Psoas muscle (tissue), 8 donors: ENCODE measurements at places on chromosomes 7 and 10. TPM values are rescaled to one million over a fixed set of nuclear protein-coding genes. Genes with fewer than 3 reads are reported as not detected.
A peak's percentile ranks its signal among the peaks of the same experiment; 100 is the strongest.

The OR2A14 gene
- total RNA-seq = not detected

The MLXIPL gene
- total RNA-seq = 16.3 TPM

The CUL2 gene
- 40.6 TPM for total RNA-seq

The GPR26 gene
- not detected for total RNA-seq

The LBX1 gene
- total RNA-seq = 7.6 TPM

The MRLN gene
- 219 TPM for total RNA-seq

The HYCC1 gene
- 63.9 TPM for total RNA-seq

The EPO gene
- not detected for total RNA-seq

The AASS gene
- 4.1 TPM for total RNA-seq

The CYP3A4 gene
- 3.2 TPM for total RNA-seq

The SMO gene
- 6.0 TPM for total RNA-seq

The NUTM2B gene
- 0.42 TPM for total RNA-seq

GRCh38 chr7:150620061-150620460 lies 12.1 kb downstream of the GIMAP6 start:
- H3K27ac ChIP-seq = no peak overlapping the region
- H3K36me3 ChIP-seq = no peaks in the 10 kb centered on the region
- no peak overlapping the region for H3K4me3 ChIP-seq
- H3K27me3 ChIP-seq = no peaks in the 10 kb centered on the region
- H3K4me1 ChIP-seq = no peaks in the 10 kb centered on the region
- no peak for DNase-seq

GRCh38 chr7:11847336-11847735 lies 15.3 kb upstream of the THSD7A start:
- H3K27ac ChIP-seq = no peak overlapping the region
- H3K27me3 ChIP-seq = no peaks in the 10 kb centered on the region
- DNase-seq = no peak
- no peaks in the 10 kb centered on the region for H3K36me3 ChIP-seq

DNA sequence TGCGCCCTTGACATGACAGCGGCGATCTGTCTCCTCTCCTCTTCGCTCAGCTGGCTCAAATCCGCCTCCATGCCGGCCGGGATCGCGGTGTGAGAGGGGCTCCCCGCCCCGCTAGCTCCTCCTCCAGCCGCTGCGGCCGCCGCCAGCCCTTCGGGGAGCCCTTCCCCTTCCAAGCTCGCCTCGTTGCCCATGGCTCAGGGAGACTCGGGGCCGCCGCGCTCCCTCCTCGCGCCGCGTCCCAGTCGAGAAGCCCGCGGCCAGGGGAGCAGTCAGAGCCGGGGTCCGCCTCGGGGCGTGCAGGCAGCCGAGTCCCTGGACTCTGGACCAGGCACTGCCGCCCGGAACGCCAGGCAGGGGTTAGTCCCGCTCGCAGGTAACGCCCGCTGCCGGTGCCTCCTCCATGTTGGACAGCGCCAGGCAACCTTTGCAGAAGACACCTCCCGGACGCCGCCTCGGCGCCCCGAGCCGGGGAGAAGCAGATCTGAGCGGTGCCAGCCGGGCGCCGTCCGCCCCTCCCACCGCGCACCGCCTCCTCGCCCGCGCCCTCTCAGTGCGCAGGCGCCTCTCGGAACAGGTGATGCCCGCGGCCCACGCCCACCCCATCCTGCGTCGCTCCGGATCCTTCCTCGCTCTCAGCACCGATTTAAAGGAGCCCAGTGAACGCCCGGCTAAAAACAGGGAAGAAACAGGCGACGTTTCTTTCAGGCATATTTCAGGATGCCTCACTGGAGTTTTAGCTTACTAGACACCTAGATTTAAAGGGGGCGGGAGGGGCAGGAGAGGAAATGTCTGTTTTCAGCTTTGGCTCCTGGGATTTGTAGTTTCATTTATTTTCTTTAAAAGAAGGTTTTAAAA lies at the start of gene PCLO:
Gene PCLO, minus strand, starts transcription at position 483 of the 855 bp plus-strand sequence. Its CDS starts 292 bp downstream, at position 191.
- H3K27me3 ChIP-seq = peaks cover 33% of the 10 kb centered on the region
- H3K4me1 ChIP-seq = no peaks in the 10 kb centered on the region
- no peak within 1 kb of the TSS for H3K27ac ChIP-seq
- peak within 1 kb of the TSS; percentile 64 for H3K4me3 ChIP-seq

- peaks cover 17% of the 10 kb centered on the region for H3K4me1 ChIP-seq
- no peaks in the 10 kb centered on the region for H3K36me3 ChIP-seq
- no peak for DNase-seq
- peaks cover 3% of the 10 kb centered on the region for H3K27me3 ChIP-seq
- H3K27ac ChIP-seq = no peak overlapping the region
These were observed 4.7 kb upstream of the PAX2 start for GRCh38 chr10:100740476-100741377.

DNA sequence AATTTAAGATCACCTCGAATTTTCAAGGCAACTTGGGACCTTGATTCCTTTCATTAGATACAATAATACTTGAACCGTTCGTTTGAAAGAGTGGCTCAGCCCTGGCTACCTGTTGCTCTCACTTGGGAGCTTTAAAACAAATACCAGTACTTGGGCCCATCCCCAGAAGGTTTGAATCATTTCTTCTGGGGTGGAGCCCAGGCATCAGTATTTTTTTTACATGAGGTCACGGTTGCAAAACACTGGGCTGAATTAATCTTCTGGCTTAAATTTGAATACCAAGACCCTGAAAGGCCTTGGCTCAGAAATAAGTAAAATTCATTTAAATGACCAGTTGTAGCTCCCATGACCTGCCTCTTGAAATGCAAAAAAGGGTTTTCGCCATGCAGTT lies 214.9 kb downstream of the CREB5 start:
- H3K36me3 ChIP-seq = no peaks in the 10 kb centered on the region
- peaks cover 47% of the 10 kb centered on the region for H3K4me1 ChIP-seq
- H3K27me3 ChIP-seq = no peaks in the 10 kb centered on the region
- peak overlapping the region; percentile 48 for H3K27ac ChIP-seq
- H3K4me3 ChIP-seq = no peak overlapping the region

DNA sequence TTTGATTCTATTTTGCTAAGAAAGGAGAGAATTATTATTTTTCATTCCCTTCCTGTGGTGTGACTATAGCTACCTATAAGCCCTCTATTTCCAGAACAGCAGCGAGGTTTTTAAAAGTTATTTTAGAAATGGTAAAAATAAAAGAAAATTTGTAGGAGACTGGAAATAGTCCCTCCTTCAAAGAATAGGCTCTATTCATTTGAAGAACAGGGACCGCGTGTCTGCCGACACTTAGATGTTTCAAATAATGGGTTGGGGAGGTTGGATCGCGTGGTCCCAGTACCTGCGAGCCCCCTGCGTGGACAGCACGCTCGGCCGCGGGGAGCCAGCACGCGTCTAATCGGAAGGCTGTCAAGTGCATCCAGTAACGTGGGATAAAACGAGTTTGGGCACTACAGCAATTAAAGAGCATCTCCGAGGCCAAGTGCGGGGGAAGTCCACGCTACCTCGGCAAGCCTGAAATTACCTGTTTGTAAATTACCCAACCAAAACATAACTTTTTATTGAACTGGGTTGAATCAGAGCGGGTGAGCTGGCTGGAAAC lies 1.0 kb downstream of the CACNA2D1 start:
- no peaks in the 10 kb centered on the region for H3K27me3 ChIP-seq
- peak; percentile 56 for DNase-seq
- H3K4me1 ChIP-seq = peaks cover 42% of the 10 kb centered on the region
- peak overlapping the region; percentile 99 for H3K27ac ChIP-seq

- no peak overlapping the region for H3K4me3 ChIP-seq
- H3K27ac ChIP-seq = no peak overlapping the region
- no peaks in the 10 kb centered on the region for H3K36me3 ChIP-seq
- no peaks in the 10 kb centered on the region for H3K4me1 ChIP-seq
These were observed 132.1 kb upstream of the LANCL2 start for GRCh38 chr7:55233001-55233400.

- H3K36me3 ChIP-seq = no peaks in the 10 kb centered on the region
- H3K27ac ChIP-seq = no peak overlapping the region
- DNase-seq = no peak
- peaks cover 30% of the 10 kb centered on the region for H3K4me1 ChIP-seq
- no peaks in the 10 kb centered on the region for H3K27me3 ChIP-seq
- H3K4me3 ChIP-seq = no peak overlapping the region
These were observed 5.9 kb upstream of the ARMS2 start for GRCh38 chr10:122448600-122448999.

DNA sequence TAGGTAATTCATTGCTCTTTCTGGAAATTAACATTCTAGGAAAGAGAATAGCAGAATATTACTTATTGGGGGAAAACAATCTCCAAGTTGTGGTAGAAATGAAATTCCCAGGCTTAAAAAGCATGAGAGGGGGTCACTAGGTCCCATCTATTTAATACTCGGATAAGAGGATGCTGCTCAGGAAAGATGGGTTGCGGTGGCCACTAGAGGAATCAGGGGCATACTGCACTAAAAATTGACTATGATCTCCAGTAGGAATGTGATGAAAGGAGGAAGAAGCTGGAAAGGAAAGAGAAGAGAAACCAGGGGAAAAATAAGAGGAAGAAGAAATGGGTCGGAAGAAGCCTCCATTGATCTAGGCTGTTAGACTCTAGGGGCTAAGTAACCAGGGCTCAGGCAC lies 192.8 kb downstream of the GPAM start:
- H3K4me3 ChIP-seq = no peak overlapping the region
- no peaks in the 10 kb centered on the region for H3K27me3 ChIP-seq
- H3K4me1 ChIP-seq = no peaks in the 10 kb centered on the region
- no peak for DNase-seq

GRCh38 chr10:44261710-44262455 lies 123.0 kb downstream of the CXCL12 start:
- no peak overlapping the region for H3K4me3 ChIP-seq
- H3K4me1 ChIP-seq = no peaks in the 10 kb centered on the region
- no peaks in the 10 kb centered on the region for H3K36me3 ChIP-seq
- no peak for DNase-seq

- H3K36me3 ChIP-seq = no peaks in the 10 kb centered on the region
- no peaks in the 10 kb centered on the region for H3K27me3 ChIP-seq
- no peak overlapping the region for H3K27ac ChIP-seq
- DNase-seq = no peak
These were observed 874.6 kb downstream of the LRMDA start for GRCh38 chr10:76305930-76306615.

- no peak for DNase-seq
- no peak overlapping the region for H3K27ac ChIP-seq
- no peaks in the 10 kb centered on the region for H3K4me1 ChIP-seq
These were observed 36.2 kb upstream of the XPNPEP1 start for GRCh38 chr10:109959259-109960145.

- H3K27me3 ChIP-seq = no peaks in the 10 kb centered on the region
- H3K4me1 ChIP-seq = no peaks in the 10 kb centered on the region
- H3K36me3 ChIP-seq = no peaks in the 10 kb centered on the region
- DNase-seq = no peak
These were observed 21.0 kb upstream of the LMTK2 start for GRCh38 chr7:98085674-98086073.

GRCh38 chr7:130932088-130932487 lies 198.1 kb upstream of the KLF14 start:
- H3K36me3 ChIP-seq = peaks cover 20% of the 10 kb centered on the region
- peak overlapping the region; percentile 40 for H3K4me3 ChIP-seq
- H3K27ac ChIP-seq = peak overlapping the region; percentile 94

- H3K4me1 ChIP-seq = no peaks in the 10 kb centered on the region
- no peak overlapping the region for H3K27ac ChIP-seq
- no peak overlapping the region for H3K4me3 ChIP-seq
- DNase-seq = no peak
- no peaks in the 10 kb centered on the region for H3K36me3 ChIP-seq
These were observed 108.8 kb upstream of the MPP7 start for GRCh38 chr10:28411648-28412047.

DNA sequence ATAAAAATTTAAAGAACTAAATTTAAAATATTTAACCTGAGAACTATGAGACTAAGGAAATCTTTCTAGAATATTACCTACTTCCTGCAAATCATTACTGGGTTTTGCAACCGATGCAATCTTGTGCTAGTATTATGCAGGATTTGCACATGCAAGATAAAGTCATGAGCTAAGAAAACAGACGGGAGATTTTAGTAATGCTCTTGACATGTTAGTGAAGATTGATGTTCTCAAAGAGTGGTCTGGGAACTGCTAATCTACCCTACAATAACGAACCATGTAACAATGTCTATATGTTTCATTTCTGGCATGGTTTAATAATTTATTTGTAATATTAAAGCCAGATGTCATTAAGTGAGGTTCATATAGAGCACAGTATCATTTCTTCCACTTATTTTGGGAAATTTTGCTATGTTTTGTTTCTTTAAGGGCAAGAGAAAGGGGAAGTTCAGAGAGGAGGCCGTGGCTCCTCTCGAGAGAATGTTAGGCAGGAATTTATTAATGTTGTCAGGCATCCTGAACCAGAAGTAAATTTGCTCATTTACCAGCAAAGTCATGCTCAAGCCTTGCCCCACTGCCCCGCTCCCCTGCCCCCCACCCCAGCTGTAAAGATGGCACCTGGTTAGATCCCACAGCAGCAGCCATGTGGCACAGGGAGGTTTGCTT lies 22.8 kb downstream of the LRRC17 start:
- no peak overlapping the region for H3K27ac ChIP-seq
- no peaks in the 10 kb centered on the region for H3K4me1 ChIP-seq
- H3K27me3 ChIP-seq = no peaks in the 10 kb centered on the region
- DNase-seq = no peak

- H3K4me1 ChIP-seq = no peaks in the 10 kb centered on the region
- no peak overlapping the region for H3K4me3 ChIP-seq
- no peaks in the 10 kb centered on the region for H3K36me3 ChIP-seq
- H3K27ac ChIP-seq = no peak overlapping the region
- no peaks in the 10 kb centered on the region for H3K27me3 ChIP-seq
- DNase-seq = no peak
These were observed 189.4 kb downstream of the RPS24 start for GRCh38 chr10:78223088-78223487.

DNA sequence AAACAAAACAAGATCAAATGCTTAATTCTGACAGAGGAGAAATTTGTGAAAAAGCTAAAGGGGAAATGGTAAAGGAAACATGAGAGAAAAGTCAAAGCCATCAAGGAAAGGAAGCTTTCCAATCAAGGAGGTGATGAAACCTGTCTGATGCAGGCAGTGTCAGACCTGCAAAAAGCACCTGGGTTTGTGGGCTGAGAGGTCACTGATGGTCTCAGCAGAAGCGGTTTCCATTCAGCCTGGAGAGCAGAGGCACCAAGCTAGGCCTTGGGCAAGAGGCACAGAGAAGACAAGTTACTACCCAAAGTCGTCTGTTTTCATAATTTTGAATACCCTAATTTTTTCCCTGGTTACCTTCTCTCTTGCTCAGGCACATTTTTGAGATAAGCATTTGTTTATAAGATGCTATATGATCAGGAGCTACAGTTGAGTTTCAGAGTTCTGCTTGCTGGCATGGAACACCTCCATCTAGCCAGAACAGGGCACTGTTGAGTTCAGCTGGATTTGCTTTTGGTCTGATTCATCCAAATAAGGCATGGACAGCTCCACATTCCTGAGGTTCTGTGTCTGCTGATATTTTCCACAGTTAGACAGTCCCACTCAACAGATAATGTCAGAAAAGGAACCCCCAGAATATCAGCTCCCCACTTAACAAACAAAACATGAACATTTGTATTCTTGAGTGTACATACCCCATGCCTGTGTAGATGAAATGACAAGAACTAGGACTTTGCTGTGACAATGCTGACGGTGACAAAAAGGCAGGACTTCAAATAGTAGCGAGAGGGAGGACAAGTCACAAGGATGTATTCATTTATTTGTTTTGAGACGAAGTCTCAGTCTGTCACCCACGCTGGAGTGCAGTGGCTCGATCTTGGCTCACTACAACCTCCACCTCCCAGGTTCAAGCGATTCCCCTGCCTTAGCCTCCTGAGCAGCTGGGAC lies 4.9 kb upstream of the PPIA start:
- no peak overlapping the region for H3K27ac ChIP-seq
- no peaks in the 10 kb centered on the region for H3K36me3 ChIP-seq
- DNase-seq = no peak

GRCh38 chr7:139771001-139771956 lies 6.5 kb downstream of the HIPK2 start:
- DNase-seq = no peak
- H3K27me3 ChIP-seq = no peaks in the 10 kb centered on the region
- H3K36me3 ChIP-seq = no peaks in the 10 kb centered on the region
- peaks cover 77% of the 10 kb centered on the region for H3K4me1 ChIP-seq

- H3K4me3 ChIP-seq = no peak overlapping the region
- no peaks in the 10 kb centered on the region for H3K4me1 ChIP-seq
- H3K36me3 ChIP-seq = no peaks in the 10 kb centered on the region
These were observed 50.8 kb upstream of the PPP1R9A start for GRCh38 chr7:94856643-94857042.
